CD4-positive, alpha-beta T cell (primary cell): ENCODE measurements at places on chromosomes 12 and 14. TPM values are rescaled to one million over a fixed set of nuclear protein-coding genes. Genes with fewer than 3 reads are reported as not detected.

The KIF5A gene
- 0.47 TPM for total RNA-seq

The DCAF5 gene
- 61.5 TPM for total RNA-seq

The MSRB3 gene
- total RNA-seq, result 0.17 TPM

The RAD51B gene
- total RNA-seq, result 20.0 TPM

The INHBC gene
- total RNA-seq, result 0.20 TPM

The NXPH4 gene
- not detected for total RNA-seq

The CCDC38 gene
- total RNA-seq, result 0.11 TPM

The ASCL1 gene
- total RNA-seq, result not detected

The ABCD2 gene
- 1.6 TPM for total RNA-seq

The PAX9 gene
- total RNA-seq, result not detected

The LMBR1L gene
- total RNA-seq, result 401 TPM

The RAD51AP1 gene
- total RNA-seq, result 0.93 TPM

The OTX2 gene
- not detected for total RNA-seq

The LBHD2 gene
- not detected for total RNA-seq

The PSMC6 gene
- total RNA-seq, result 110 TPM

The BMAL2 gene
- total RNA-seq, result 0.17 TPM
